Stimulated activated CD8-positive, alpha-beta memory T cell treated with anti-CD3 and anti-CD28 coated beads, Interleukin-7, amount 100 ng/mL, for 1 hour (primary cell): ENCODE measurements at places on chromosomes 4 and X.

GRCh38 chr4:148757171-148757570, 315.0 kb upstream of the NR3C2 start:
- no peak for DNase-seq

DNA sequence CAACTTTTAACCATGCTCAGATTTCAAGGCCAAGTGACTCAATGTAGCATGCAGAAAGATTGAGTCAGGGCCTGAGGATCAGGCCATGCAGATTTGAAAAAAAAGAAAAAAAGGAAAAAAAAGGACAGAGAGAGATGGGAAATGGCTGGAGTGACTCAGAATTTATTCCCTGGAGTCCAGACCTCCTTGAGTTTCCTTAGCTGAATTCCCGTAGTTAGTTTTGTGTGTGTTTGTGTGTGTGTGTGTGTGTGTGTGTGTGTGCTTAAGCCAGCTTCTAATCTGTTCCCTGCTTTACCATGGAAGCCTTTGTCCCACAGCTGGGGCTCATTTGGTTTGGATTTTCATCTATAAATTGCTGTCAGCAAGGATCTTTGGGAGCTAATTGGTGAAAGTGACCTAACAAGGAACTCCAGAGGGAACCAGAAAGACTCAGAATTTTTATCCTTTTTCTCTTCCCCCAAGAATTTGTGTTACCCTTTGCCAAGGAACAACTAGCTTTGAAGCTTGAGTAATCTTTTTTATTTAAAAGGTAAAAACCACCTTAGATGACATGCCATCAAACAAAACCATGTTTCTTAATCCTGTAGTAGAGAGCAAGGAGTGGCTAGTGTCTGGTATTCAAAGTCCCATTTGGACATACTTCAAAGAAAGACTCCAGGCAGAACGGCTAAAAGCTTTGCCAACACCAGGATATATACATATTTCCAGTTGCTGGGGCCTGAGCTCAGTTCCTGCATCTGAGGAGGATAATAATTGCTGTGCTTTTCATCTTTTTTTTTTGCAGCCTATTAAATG, 109.0 kb upstream of the DDIT4L start:
- DNase-seq, result no peak

DNA sequence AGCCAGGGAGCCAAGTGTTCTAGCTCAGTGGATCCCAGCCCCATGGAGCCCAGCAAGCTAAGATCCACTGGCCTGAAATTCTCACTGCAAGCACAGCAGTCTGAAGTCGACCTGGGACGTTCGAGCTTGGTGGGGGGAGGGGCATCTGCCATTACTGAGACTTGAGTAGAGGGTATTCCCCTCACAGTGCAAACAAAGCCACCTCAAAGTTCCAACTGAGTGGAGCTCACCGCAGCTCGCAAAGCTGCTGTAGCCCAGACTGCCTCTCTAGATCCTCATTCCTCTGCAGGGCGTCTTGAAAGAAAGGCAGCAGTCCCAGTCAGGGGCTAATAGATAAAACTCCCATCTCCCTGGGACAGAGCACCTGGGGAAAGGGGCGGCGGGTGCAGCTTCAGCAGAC, 226.3 kb downstream of the ZIC3 start:
- DNase-seq, result no peak

GRCh38 chr4:8794491-8794890, 77.1 kb downstream of the HMX1 start:
- no peak for DNase-seq
